ENCODE measurements at places on chromosomes 4 and X.

DNA sequence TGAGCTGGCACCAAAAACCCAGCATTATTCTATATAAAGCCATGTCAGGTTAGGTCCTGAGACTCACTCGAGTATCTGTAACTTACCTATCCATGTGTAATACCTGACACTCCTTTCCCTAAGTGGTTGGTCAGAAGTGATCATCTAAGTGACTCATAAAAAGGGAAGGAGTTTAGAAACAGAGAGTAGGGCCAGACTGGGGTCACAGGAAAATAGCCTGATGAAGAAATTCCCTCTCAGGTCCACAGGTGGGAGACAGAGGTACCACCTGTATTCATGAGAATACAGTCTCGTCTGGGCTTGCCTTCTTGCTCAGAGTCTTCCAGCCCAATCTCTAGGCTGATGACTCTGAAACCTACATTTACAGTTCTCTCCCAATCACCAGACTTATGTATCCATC is 161.8 kb upstream of the MAP3K15 start:
- no peak for DNase-seq

DNA sequence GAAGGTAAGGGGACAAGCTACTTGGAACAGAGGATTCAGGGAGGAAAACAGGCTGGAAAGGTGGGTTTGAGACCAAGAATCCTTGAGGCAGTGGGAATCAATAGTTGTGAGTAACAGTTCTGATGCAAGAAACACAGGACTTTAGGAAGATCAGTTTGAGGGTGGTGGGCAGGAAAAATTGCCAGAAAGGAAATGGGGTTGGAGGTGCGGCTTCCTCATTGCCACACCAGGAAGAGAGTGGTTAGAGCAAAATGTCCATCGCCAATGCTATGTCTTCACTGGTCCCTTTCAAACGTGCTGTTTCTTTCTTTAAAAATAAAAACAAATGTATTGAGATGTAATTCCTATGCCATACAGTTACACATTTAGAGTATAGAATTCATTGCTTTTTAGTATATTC is 57.1 kb upstream of the NOCT start:
- DNase-seq, result no peak

- DNase-seq, result no peak
These were observed 109.0 kb downstream of the CXXC4 start for GRCh38 chr4:104385713-104386112.

DNA sequence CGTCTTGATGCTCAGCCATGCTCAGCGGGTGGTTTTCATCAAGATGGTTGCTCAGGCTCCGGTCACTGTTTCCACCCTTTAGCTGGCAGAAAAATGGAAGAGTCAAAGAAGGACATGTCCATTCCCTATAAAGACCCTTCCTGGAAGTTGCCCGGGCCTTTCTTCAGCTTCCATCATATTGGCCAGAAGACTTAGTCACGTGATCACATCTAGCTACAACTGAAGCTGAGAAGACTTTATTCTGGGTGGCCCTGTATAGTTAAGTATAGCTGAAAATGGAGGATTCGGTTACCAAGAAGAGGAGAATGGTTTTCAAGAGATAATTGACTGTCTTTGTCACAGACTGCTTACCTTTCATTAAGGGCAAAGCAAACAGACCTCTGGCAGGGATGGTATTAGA is 296.7 kb upstream of the CASK start:
- DNase-seq, result no peak

DNA sequence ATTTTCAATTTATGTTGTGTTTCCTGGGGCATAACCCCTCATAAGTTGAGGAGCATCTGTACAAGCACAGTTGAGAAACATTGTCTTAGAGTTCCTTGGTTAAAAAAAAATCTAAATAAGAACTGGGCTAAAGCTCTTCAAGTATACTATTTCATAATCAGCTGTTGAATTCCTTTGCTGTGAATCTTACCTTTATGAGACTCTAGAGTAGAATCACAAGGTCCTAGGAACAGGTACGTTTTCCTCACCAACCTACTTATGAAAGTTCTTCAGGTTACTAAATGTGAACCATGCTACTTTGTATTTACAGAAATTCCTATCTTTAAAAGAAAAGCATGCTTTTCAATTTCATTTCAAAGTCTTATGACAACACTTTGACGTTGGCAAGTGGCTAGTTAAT is 20.9 kb upstream of the SOD3 start:
- no peak for DNase-seq

DNA sequence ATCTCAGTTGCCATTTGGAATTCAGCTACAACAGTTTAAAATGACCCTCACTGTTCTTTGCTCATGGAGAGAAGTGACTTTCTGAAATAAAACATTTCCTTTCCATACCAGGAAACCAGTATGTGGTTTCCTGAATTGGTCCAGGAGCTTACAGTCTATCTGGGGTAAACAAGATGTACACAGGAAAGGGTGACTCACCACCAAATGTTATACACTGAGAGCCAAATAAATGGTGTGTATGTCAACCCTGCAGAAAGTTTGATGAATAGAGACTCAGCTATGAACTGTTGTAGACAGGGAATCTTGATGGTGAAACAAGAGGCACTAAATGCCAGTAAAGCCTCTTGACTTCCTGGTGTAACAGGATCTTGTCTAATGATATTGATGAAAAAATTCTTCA is 100.4 kb downstream of the HS6ST2 start:
- no peak for DNase-seq

- no peak for DNase-seq
These were observed 314.6 kb downstream of the STPG2 start for GRCh38 chr4:97828646-97829045.

GRCh38 chr4:15436513-15436912 is 8.7 kb downstream of the C1QTNF7 start:
- DNase-seq, result peak; percentile 8

DNA sequence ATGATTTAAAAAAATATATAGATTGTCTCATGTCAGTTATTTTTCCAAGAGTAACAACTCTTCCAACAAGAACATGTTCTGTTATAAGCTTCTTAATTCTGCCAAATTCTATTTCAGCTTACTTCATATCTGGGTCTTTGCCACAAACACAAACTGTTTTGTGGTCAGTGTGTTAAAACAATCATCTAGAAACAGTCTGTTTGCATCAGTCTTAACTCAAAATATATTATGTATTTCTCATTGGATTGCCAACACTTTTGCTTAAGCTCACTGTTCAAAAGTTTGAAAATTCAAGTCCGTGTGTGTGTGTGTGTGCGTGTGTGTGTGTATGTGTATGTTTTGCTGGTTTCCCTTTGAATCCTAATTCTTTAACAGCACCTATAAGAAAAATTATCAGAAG is 752.3 kb upstream of the NDST4 start:
- no peak for DNase-seq

GRCh38 chrX:405149-405548 is 18.4 kb upstream of the PPP2R3B start:
- no peak for DNase-seq

- peak; percentile 70 for DNase-seq
These were observed 236.7 kb downstream of the ASMT start for GRCh38 chrX:1851527-1851926.

GRCh38 chr4:160485071-160485687 is 1382.3 kb downstream of the RAPGEF2 start:
- no peak for DNase-seq

- no peak for DNase-seq
These were observed 51.3 kb upstream of the NFKB1 start for GRCh38 chr4:102449751-102450352.

DNA sequence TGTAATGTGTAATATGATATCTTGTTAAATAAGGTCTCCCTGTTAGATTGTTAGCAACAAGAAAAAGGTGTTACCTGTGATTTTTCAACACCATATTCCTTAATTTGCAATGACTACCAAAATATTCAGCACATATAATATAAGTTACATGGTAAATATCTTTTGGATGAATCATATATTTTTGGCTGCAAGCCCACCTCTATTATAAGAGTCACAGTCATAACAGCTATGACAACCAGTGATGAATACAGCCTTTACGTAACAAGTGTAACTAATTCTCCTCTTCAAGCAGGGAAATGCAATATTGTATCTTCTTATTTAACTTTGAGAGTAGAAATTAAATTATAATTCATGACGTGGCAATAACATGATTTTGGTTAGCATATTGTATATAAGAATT is 187.0 kb downstream of the NLGN4X start:
- no peak for DNase-seq

DNA sequence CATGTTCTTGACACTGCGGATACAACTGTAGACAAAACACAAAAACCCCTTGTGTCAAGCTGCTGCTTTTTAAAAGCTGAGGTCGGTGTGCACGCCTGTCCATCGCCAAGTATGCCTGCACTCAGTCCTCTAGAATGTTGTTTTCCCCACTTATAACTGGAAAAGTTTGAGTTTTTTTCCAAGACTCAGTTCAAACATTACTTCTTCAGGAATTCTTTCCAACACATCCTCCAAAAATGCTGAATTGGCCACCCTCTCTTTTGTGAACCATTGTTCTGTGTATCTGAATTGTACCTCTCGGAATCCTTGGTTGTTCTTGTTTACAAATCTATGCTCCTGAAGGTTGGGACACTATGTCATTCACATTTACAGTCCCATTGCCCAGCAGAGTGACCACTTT is 94.6 kb downstream of the REELD1 start:
- no peak for DNase-seq

- no peak for DNase-seq
These were observed 3.8 kb upstream of the TRIML2 start for GRCh38 chr4:188113156-188113555.

DNA sequence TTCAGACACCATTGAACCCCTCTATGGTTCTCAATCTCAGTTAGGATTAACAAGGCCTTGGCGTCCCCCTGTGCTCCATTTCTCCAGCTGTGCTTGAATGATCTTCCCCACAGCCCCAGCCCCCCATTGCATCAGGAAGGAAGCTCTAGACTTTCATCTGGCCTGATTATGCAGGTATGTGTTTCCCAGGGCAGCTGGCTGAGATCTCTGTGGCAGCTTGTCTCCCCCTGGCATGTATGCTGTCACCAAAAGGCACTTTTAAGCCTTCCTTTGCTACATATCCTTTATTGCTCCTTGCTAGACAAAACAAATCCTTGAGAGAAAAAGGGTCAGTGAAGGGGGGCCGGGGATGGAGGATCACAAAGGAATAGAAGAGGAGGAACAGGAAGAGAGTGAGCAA is 1056.0 kb upstream of the SLIT2 start:
- no peak for DNase-seq

DNA sequence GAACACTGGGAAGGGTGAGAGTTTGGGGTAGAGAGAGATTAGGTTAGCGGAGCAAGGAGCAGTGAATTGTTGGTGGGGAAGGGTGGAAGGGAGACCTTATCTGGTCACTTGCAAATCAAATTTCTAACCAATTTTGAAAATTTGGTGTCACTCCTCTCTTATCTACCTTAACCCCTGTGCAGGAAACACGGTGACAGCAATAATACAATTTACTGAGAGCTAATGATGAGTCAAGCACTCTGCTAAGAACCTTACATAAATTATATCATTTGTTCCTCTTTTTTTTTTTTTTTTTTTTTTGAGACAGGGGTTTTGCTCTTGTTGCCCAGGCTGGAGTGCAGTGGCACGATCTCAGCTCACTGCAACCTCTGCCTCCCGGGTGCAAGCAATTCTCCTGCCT is 116.4 kb downstream of the C4orf51 start:
- no peak for DNase-seq

- DNase-seq, result peak; percentile 11
These were observed 34.3 kb downstream of the NLGN3 start for GRCh38 chrX:71178908-71179307.

DNA sequence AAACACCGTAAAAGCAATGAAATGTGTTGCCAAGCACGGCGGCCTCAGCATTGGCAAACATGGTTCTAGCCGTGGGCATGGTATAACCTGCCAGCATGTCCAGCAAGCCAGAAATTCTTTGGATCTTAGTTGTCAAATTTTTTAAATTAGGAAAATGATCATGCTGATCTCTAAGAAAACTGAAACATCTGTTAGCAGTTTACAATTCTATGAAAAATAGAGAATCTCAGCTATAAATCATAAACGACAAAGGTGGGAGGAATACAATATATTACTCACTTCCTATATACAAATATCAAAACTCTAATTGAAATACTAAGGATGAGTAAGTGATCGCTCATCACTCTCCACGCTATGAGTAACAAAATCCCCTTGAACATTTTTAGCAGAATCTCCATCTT is 130.3 kb downstream of the ADGRA3 start:
- peak; percentile 65 for DNase-seq

DNA sequence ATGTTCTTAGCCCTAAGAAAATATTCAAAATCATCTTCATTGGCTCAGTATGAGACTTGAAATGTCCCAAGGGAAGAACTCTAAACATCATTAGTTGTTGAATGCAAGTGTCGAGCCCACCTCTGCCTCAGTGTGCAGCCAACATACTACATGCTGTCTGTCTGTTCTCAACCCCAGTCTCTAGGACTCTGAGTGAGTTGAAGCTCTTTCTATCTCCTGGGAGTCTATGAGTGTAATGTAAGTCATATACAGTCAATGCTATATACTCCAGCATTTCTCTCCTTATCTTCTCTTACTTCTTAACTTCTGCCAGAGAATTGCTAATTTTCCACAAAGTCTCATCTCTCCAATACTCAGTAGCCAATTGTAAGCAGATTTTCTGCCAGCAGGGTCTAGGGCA is 61.3 kb downstream of the SPATA18 start:
- no peak for DNase-seq

DNA sequence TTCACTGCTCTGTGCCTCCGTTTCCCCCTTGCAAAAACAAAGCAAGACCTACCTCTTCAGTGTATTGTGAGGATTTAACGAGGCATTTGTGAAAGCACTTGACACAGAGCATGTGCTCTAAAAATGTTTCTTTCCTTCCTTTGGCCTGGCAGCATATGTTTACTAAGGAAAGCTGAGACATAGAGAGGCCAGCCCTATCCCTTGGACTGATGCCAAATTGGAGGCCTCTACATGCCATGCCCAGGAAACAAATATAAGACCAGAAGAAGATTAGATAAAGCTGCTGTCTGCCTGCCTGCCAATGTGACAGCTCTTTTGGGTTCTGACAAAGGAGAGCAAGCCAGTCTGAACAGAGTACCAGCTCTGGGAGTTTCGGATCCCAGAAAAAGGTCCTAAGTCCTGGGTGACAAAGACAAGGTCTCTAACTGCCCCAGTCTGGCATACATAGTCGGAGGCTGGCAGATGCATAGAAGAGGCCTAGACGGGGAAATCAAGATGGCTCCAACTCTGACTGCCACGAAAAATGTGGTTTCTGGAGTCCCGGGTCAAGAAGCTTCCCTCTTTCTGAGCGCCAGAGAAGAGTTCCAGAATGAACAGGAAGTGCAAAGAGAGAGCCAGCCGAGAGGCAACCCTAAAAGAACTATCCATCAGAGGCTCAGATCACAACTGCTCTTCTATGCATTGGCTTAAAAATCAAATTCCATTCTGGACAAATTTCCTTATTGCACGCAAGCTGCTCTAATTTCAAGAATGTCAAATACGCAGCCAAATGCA is 25.8 kb downstream of the OTUD6A start:
- peak; percentile 32 for DNase-seq

- no peak for DNase-seq
These were observed 351.6 kb downstream of the NLGN4X start for GRCh38 chrX:5876984-5877596.

GRCh38 chr4:37970702-37971101 is 10.5 kb downstream of the PTTG2 start:
- DNase-seq, result peak; percentile 44

GRCh38 chr4:76585272-76585671 is 150.2 kb downstream of the SHROOM3 start:
- no peak for DNase-seq

GRCh38 chr4:86019362-86019761 is 340.5 kb downstream of the MAPK10 start:
- no peak for DNase-seq

GRCh38 chr4:39864391-39864790 is 113.3 kb downstream of the PDS5A start:
- no peak for DNase-seq
